ENCODE measurements at places on chromosomes 6 and 20. TPM values are rescaled to one million over a fixed set of nuclear protein-coding genes. Genes with fewer than 3 reads are reported as not detected.

- no peaks in the 10 kb centered on the region for H3K27me3 ChIP-seq
- H3K4me3 ChIP-seq: no peak overlapping the region
- H3K27ac ChIP-seq: no peak overlapping the region
- no peaks in the 10 kb centered on the region for H3K4me1 ChIP-seq
- DNase-seq: no peak
These were observed 497.4 kb upstream of the EPHA7 start for GRCh38 chr6:93916716-93917115.

The WFDC10B gene
- not detected for total RNA-seq

GRCh38 chr20:51121272-51121671 lies 98.4 kb upstream of the KCNG1 start:
- no peaks in the 10 kb centered on the region for H3K36me3 ChIP-seq
- no peaks in the 10 kb centered on the region for H3K4me1 ChIP-seq
- DNase-seq: no peak

The TP53TG5 gene
- total RNA-seq: not detected

The MAPK14 gene
- 56.5 TPM for total RNA-seq

DNA sequence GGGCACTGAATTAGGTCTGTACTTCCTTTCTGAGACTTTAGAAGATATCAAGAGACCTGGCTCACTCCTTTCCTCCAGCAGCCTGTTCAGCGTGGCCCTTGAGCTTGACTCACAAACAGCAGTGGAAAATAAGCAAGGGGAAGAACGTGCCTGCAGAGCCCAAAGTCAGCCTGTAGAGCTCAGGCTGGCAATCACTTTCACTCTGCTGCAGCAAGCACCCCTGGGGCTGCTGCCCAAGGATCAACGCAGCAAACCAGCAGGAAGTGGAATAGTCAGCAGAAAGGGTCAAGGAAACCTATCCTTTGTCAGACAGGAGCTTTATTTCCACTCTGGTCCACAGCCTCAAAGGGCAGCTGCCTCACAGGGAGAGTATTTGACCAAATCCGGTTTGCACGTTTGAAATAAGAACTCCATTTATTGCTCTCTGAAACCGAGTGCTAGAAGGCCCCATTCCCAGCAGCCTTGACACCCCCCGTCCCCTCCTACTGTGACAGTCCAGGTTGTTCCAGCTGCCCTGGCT lies 77.4 kb downstream of the PRDM1 start:
- peak overlapping the region; percentile 6 for H3K27ac ChIP-seq
- no peak overlapping the region for H3K4me3 ChIP-seq
- H3K36me3 ChIP-seq: no peaks in the 10 kb centered on the region
- H3K4me1 ChIP-seq: peaks cover 15% of the 10 kb centered on the region
- DNase-seq: no peak

The TPX2 gene
- total RNA-seq: 4.4 TPM

The CLDN20 gene
- not detected for total RNA-seq

- no peaks in the 10 kb centered on the region for H3K4me1 ChIP-seq
- no peaks in the 10 kb centered on the region for H3K27me3 ChIP-seq
- no peaks in the 10 kb centered on the region for H3K36me3 ChIP-seq
- H3K4me3 ChIP-seq: no peak overlapping the region
These were observed 6.7 kb upstream of the HSF2 start for GRCh38 chr6:122392564-122393350.

The PHACTR3 gene
- total RNA-seq: 2.4 TPM

DNA sequence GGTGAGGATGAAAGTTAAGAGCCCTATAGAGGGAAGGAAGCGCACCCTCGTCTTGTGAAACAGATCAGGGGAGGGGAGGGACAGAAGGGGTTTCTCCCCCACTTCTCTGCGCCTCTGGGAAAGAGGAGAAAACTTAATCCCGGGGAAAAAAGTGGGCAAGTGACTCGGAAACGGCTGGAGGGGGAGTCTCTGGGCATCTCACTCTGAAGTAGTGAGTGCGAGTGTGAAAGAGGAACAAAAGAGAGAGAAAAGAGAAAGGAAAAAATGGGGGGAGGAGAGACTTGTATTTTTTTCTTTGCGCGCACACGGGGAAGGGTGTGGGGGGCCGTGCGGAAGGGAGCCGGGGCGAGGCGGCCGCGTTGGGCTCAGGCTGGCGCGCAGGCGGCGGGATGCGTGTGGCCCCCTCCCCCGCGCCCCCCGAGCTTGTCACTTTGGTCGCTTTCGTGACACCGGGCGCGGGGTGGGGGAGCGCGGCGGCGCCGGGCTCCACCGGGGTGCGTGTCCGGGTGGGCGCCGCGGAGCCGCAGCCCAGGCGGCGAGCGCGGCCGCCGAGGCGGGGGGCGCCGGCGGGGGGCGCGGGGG lies 454 bp downstream of the L3MBTL3 start:
- peaks cover 11% of the 10 kb centered on the region for H3K4me1 ChIP-seq
- no peaks in the 10 kb centered on the region for H3K36me3 ChIP-seq
- DNase-seq: no peak
- peak overlapping the region; percentile 70 for H3K27ac ChIP-seq
- peak overlapping the region; percentile 94 for H3K4me3 ChIP-seq

DNA sequence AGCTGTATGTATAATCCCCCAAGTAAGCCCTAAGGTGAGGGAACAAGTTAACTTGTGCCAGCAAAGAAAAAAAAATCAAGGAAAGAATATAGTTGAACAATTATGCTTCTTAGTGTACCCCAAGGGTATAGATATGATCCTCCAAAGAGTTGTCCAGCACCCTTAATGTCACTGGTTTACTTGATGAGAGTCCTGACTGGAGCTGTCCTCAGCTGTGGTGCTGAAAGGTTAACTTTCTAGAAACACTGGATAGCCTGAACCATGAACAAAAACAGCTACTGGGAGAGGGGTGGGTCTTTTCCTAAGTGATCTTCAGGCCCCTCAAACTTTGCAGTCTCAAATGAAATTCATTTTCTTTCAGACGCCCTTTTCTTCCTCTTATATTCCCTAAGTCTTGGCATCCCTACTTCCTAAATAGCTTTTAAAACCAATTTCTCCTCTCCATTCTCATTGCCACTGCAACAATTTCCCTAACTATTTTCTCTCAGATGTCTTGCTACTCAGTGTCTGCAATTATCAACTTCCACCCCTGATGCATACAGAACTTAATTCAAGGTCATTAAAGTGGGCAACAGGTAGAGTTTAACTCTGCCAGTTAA lies 83.5 kb upstream of the PROKR2 start:
- no peaks in the 10 kb centered on the region for H3K4me1 ChIP-seq
- no peaks in the 10 kb centered on the region for H3K27me3 ChIP-seq

DNA sequence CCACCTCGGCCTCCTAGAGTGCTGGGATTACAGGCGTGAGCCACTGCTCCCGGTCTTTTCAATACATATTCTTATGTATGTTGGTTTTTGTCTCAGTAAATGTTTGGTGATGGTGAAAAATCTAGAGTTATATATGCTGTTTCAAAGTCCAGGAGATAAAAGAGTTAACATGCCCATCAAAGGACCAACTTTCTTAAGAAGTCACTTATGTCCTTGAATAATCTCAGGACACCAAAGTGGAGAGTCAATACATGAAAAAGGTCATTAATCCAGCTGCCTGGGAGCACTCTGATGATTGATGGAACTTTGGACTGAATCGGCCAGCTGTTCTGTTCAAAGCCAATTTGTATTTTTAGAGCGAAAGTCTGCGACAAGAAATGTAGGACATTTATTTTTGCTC lies 59.8 kb upstream of the HDAC2 start:
- no peaks in the 10 kb centered on the region for H3K36me3 ChIP-seq
- no peaks in the 10 kb centered on the region for H3K4me1 ChIP-seq
- H3K27me3 ChIP-seq: no peaks in the 10 kb centered on the region
- DNase-seq: no peak
- H3K27ac ChIP-seq: no peak overlapping the region

DNA sequence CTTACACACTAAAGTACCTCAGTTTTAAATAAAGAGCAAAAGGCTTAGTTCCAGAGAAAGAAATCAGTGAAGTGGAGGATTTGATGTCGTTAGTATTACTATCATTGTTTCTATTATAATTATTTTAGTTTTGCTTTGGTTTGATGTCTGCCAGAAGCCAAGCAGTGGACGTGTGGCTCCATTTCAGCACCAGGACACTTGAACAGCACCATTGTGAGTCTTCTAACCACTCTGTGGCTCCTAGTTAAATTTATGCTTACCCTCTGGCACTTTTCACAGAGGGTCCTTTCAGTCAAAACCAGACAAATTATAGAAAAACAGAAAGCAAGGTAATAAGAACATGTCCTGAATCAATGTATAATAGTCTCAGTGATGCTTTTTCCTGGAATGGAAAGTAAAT lies 3.4 kb downstream of the COL9A1 start:
- peaks cover 17% of the 10 kb centered on the region for H3K27me3 ChIP-seq
- no peaks in the 10 kb centered on the region for H3K4me1 ChIP-seq
- no peak overlapping the region for H3K27ac ChIP-seq
- H3K36me3 ChIP-seq: no peaks in the 10 kb centered on the region

The BNIP5 gene
- total RNA-seq: not detected

DNA sequence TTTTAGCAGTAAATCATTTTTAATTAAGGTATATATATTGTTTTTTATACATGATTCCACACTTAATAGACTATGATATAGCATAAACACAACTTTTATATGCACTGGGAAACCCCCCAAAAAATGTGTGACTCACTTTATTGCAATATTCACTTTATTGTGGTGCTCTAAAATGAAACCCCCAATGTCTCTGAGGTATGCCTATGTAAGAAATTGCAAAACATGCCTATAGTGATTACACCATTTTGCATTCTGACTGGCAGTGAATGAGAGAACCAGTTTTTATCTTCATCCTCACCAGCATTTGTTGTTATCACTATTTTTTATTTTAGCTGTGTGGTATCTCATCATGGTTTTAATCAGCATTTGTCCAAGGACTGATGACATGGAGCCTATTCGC lies 8.5 kb upstream of the CST11 start:
- DNase-seq: no peak
- no peak overlapping the region for H3K27ac ChIP-seq
- no peaks in the 10 kb centered on the region for H3K4me1 ChIP-seq
- H3K36me3 ChIP-seq: no peaks in the 10 kb centered on the region

DNA sequence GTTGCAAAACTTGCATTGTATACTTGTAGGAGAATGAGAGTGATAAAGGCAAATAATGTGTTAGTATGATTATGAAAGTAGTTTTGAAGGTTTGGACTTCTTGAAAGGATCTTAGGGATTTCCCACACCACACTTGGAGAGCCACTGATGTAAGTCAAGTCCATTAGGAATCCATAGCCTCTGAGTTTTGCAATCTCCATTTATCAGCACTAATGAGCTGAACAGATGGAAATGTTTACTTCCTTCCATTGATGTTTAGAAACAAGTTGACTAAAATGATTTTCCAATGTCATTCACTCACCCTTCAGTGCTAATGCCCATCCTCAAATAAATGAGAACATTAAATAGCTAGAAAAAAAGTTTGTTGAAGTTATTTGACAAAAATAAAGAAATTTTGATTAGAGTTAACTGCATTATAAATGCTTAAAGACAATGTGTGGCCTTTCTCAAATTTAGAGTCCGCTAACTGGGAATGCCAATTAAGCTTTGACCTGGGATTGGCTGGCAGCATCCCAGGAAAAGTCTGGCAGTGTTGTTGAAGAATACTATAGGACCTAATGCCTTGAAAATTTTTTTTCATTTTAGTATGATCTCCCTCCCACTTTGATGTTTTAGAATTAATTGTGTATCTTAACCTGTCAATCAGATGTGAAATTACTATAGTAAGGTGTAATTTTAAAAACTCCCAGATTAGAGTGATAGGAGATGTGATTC lies 68.0 kb downstream of the SLC35F1 start:
- no peak overlapping the region for H3K4me3 ChIP-seq
- DNase-seq: no peak
- no peaks in the 10 kb centered on the region for H3K36me3 ChIP-seq
- no peaks in the 10 kb centered on the region for H3K4me1 ChIP-seq
- H3K27ac ChIP-seq: no peak overlapping the region

DNA sequence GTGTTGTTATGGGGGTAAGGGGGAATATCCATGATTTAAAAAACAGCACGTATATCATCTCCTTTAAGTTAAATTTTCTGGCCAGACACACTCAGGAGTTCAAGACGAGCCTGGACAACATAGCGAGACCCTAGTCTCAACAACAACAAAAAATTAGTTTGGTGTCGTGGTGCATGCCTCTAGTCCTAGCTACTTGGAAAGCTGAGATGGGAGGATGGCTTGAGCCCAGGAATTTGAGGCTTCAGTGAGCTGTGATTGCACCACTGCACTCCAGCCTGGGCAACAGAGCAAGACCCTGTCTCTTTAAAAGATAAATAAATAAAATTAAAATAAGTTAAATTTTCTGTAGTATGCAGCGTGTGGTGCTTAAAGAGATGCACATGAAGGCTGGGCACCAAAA lies 31.5 kb upstream of the SRSF6 start:
- no peak overlapping the region for H3K4me3 ChIP-seq
- peaks cover 13% of the 10 kb centered on the region for H3K27me3 ChIP-seq
- no peaks in the 10 kb centered on the region for H3K4me1 ChIP-seq
- no peaks in the 10 kb centered on the region for H3K36me3 ChIP-seq
- no peak for DNase-seq

The C6orf132 gene
- 150 TPM for total RNA-seq

GRCh38 chr6:24323632-24324337 lies 34.1 kb downstream of the DCDC2 start:
- H3K4me1 ChIP-seq: no peaks in the 10 kb centered on the region
- no peaks in the 10 kb centered on the region for H3K27me3 ChIP-seq
- H3K4me3 ChIP-seq: no peak overlapping the region
- no peaks in the 10 kb centered on the region for H3K36me3 ChIP-seq

DNA sequence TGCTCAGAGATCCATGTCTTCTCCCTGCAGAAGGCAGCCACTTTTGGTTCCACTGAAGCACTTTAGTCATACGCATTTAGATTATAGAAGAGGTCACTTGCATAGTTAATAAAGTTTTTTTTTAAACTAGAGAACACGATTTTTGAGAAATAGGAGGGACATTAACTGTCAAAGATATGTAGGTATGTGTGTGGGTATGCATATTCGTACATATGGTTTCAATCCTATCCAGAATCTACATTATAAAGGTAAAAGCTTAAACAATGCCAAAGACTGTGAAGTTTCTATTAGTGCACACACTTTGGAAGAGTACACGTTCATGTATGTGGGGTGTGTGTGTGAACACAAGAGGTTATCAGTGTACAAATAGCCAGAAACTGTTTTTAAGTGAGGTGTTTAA lies 103.2 kb downstream of the BTBD3 start:
- no peak overlapping the region for H3K27ac ChIP-seq
- H3K4me3 ChIP-seq: no peak overlapping the region
- H3K36me3 ChIP-seq: no peaks in the 10 kb centered on the region
- no peak for DNase-seq
- H3K27me3 ChIP-seq: no peaks in the 10 kb centered on the region
- H3K4me1 ChIP-seq: no peaks in the 10 kb centered on the region

DNA sequence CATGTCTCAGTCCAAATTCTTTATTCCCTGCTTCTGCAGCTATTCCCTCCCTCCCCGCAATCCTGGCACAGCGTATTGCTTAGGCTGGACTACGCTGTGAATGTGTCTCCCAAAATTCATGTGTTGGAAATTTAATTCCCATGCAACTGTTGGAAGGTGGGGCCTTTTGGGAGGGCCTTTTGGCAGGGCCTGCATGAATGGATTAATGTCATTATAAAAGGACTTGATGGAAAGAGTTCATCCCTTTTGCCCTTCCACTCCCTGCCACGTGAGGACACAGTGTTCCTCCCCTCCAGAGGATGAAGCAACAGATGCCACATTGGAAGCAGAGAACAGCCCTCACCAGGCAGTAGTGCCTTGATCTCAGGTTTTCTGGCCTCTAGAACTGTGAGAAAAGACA lies 20.4 kb upstream of the NOTCH4 start:
- peak; percentile 82 for DNase-seq
- no peaks in the 10 kb centered on the region for H3K36me3 ChIP-seq
- H3K27me3 ChIP-seq: no peaks in the 10 kb centered on the region

- no peaks in the 10 kb centered on the region for H3K27me3 ChIP-seq
- peaks cover 4% of the 10 kb centered on the region for H3K36me3 ChIP-seq
- no peak overlapping the region for H3K4me3 ChIP-seq
- DNase-seq: no peak
- no peak overlapping the region for H3K27ac ChIP-seq
These were observed 15.1 kb downstream of the PDSS2 start for GRCh38 chr6:107444277-107444676.
